Stimulated activated CD8-positive, alpha-beta memory T cell treated with anti-CD3 and anti-CD28 coated beads, Interleukin-15, amount 100 ng/mL, for 24 hours (primary cell): ENCODE measurements at places on chromosomes 2 and 18.

DNA sequence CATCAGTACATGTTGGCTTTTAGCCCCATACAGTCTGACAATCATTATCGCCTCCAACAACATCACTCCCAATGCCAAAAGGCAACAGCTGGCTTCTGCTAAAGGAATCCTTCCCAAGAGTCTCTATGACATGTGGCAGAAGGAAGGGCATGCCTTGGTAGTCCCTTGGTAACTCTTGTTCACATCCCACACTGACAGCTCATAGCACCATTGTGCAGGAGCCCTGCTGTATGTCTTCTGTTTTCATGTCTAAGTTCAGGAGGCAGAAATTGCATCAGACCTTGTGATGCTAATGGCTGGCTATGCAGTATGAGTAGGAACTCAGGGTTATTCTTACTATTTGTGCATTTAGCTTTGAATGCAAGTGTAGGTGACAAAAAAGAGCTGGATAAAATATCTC is 392.1 kb downstream of the PTH2R start:
- DNase-seq, result no peak

DNA sequence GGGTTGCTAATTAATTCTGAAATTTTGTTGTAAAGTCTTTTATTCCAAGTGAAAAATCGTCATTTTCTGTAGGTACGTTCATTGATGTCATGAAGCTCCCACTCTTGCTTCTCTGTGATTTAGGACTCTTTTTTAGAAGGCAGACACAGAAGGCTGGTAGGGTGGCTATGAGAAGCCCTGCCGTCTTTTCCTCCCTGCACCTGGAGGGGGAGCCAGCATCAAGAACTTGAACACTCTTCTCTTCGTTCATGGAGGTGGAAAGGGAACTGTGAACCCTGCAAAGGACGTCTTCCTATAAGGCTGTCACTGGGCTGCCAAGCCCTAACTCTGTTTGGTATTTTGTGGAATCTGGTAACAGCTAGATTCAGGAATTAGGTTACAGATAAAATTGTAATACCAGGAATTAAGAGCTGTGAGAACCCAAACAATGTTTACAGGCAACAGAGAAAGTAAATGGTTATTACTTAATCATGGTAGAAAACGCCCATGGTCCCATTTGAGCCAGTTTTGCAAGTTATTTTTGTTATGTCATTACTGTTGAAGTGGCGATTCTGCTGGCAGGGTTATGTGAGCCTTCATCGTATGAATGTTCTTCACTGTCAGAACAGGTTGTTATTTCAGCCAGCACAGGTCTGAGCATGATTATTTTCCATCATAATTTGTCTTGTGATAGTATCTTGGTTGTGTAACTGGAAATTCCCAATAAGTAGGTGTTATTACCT is 112.2 kb downstream of the OSBPL6 start:
- no peak for DNase-seq

DNA sequence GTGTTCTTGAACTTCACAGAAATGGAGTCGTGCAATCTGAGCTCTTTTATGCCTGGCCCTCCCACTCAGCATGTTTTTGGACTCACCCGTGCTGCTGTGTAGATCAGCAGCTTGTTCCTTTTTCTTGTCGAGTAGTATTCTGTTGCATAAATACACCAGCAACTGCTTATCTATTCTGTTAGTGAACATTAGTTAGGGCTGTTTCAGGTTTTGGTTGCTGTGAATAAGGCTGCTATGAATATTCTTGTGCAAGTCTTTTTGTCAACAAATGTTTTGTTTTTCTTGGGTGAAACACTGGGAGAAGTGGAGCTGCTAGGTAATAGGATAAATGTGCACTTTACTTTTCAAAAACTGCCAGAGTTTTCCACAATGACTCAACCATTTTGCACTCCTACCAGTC is 15.3 kb upstream of the CIDEA start:
- no peak for DNase-seq

DNA sequence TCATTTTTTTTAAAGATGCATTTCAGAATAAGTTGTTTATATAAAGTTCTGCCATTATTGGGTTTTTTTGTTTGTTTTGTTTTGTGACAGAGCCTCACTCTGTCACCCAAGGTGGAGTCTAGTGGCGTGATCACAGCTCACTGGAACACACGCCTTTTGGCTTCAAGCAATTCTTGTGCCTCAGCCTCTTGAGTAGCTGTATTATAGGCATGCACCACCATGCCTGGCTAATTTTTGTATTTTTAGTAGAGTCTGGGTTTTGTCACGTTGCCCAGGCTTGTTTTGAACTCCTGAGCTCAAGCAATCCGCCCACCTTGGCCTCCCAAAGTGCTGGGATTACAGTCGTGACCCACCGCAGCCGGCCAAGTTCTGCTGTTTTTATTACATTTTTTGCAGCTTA is 72.3 kb downstream of the R3HDM1 start:
- DNase-seq, result no peak

DNA sequence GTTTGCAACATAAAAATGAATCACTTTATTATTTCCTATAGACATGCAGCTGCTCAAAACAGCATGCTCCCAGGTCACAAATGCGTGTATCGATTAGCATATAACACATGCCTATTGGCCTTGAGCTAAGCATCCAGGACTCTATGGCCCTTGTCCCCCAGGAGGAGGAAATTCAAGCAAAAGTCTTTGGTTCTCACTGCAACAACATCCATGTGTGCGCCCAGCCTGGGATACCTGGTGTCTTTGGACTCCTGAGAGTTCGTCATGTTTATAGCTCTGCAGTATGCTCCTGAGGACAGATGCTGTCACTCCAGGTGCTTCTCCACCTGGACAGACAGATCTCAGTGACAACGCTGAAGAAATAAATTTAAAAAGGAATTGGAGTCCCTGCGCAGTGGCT is 284.6 kb downstream of the PHLPP1 start:
- no peak for DNase-seq

DNA sequence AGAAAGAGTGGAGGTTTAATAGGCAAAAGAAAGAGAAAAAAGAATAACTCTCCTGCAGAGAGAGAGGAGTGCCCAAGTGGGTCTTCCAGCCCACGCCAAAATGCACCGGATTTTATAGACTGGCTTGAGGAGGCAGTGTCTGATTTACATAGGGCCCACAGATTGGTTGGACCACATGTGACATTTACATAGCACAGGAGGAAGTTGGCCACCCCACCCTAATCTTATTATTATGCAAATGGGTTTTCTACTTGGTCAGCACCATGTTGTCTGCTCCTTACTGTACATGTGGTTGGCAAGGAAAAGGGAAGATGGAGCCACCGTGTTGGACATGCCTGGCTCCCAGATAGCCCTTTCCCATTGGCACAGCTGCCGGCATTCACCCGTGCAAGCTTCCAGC is 56.8 kb downstream of the SP110 start:
- DNase-seq, result no peak

GRCh38 chr2:226325526-226325925 is 474.1 kb downstream of the IRS1 start:
- no peak for DNase-seq

DNA sequence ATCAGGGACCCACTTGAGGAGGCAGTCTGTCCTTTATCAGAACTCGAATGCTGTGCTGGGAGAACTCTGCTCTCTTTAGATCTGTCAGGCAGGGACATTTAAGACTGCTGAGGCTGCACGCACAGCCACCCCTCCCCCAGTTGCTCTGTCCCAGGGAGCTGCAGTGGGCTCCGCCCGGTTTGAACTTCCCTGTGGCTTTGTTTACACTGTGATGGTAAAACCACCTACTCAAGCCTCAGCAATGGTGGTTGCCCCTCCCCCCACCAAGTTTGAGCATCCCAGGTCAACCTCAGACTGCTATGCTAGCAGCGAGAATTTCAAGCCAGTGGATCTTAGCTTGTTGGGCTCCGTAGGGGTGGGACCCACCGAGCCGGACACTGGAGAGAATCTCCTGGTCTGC is 11.8 kb upstream of the LHCGR start:
- no peak for DNase-seq

- no peak for DNase-seq
These were observed 33.6 kb upstream of the RND3 start for GRCh38 chr2:150520887-150521664.

DNA sequence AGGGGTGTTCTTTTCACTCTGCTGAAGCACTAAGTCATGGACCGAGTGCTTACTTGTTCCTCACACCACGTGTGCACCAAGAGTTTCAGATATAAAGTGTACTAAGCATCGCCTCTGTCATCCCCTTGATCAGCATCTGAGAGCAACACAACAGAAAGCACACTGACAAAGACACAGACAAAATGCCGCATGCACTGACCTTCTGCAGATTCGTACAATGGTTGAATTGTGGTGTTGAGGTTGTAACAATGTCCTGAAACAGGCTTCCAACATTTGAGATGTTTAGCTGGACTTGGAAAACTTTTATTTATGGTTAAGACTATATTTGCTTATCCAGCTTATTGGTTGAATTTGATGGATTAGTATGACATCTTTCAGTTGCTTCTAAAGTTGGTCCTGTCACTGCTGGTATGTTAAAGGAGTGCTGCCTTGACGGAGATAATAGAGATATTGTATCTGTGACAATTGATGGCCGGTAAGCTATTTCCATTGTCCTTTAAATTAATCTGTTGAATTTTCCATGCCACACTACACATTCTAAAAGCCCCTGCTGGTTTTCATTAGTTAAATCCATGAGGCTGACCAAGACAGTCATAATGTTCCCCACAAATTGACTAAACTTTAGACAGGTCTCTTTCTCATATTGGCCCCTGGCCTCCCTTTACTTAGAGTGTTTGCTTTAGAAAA is 99.9 kb downstream of the CBLN2 start:
- DNase-seq, result no peak

DNA sequence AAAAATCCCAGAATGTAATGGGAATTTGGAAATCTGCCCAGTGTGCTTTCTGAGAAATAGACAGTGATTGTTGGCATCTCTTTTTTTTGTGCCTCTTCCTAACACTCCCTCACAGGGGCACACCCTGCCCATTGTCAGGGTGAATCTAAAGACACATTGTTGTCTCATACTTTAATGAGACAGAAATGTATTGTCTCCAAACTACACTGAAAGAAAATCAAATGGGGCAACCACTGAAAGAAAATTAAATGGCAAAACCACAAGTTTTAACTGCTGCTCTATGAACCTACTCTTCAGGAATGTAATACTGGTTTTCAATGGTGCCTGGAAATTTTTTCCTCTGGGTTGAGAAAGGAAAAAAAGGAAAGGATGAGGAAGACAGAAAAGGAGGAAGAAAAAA is 43.2 kb upstream of the GLS start:
- no peak for DNase-seq

DNA sequence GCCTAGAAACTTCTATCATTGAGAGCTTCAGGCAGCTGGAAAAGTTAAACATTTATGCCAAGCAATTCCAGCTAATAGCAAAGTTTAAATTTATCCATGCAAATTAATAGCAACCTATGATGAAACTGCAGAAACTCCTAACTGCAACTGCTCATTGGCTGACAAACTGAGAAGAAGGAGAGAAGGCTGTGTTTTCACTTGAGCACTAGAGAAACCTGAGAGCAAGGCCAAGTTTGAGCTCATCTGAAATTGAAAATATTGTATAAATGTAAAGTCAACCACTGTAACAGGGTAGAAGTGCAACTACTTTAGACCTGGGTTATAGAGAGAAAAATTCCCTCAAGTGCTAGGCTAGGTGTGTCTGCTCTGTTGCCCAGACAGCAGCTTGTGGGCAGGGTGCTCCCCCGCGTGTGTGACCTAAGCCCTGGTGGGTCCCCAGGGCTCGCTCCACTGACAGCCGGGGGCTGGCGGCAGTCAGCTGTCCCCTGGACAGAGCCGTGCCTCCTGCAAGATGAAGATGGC is 50.2 kb downstream of the CABYR start:
- DNase-seq, result no peak

DNA sequence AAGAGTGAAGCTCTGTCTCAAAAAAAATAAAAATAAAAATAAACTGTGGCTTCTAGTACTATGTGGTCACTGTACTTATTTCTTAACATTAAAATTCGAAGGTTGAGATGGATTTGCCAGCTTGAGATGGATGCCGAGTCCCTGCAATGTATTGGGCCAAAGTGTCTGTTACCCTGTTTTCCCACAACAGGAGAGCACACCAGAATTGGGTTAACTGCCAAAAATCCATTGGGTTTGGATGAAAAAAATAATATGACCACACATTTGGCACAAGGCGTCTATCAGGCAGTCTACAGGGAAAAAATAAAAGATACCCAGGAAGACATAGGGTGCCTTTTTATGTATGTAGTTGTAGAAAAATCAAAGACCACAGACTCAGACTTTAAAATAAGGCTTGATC is 19.2 kb upstream of the MAPRE3 start:
- DNase-seq, result no peak

DNA sequence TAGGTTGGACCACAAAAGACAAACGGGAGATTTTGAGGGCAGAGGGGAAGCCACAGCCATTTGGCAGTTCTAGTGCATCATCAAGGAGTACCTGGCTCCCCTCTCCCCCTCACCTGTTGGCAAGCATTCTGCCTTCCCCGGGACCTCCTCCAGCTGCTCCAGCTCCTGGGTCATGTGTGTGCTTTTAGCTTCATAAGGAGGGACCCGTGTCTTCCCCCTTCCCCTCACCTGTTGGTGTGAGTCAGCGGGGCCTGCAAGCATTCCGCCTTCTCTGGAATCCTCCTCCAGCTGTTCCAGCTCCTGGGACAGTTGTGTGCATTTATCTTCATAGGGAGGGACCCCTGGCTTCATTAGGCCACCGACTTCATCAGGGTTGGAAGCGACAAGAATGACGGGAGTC is 58.8 kb downstream of the SPP2 start:
- no peak for DNase-seq

DNA sequence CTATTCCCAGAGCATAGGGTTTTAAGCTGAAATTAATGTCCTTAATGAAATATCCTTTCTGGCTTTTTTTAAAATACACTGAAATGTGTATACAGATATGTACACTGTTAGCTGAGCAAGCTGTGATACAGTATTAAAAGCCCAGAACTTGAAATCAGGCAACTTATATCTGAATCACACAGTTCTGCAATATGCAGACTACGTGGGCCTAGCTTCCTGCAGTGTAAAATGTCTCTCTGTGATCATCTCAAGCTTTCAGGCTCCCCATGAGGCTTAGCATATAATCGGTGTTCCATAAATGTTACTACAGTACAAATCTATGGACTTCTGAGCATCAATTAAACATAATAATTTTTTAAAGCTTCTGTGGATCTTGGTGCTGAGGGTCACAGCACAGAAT is 8.2 kb downstream of the FBXO15 start:
- no peak for DNase-seq

DNA sequence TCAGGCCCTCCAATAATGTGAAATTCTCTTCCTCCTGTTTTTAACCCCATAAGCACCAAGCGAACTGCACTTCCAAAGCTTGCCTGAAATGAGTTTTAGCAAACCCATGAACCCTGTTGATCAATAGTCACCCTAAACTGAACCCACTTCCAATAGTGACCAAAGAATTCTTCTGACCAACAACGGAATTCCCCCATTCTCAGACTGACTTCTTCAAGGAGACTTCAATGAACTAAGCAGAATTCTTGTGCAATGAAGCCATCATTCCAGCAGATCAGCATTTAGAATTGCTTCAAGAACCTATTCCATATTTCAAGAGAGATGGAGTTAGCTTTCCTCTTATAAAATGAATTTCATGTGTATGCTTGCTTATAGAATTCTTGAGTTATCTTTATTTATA is 176.9 kb upstream of the FN1 start:
- no peak for DNase-seq
